CD4-positive, alpha-beta T cell treated with Interferon alpha-2 for 1 hour (primary cell): ENCODE measurements at places on chromosomes 5 and 9.
A peak's percentile ranks its signal among the peaks of the same experiment; 100 is the strongest.

DNA sequence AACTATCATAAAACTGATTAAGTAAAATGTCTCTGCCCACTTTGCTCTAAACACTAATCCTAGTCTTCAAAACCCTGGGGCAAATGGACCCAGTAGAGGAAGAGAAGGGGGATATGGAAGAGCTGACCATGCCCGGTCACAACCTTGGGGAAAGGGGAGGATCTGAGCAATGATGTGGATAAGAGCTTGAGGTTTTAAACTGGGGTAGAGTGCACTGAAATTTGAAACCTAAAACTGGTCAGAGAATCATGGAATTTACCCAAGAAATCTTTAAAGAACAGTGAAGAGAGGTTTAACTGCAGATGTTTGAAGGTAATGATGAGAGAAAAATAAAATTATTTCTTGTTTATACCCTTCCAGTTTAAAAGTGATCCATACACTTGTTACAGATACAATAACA lies 110.8 kb downstream of the MRPS30 start:
- no peak for DNase-seq

DNA sequence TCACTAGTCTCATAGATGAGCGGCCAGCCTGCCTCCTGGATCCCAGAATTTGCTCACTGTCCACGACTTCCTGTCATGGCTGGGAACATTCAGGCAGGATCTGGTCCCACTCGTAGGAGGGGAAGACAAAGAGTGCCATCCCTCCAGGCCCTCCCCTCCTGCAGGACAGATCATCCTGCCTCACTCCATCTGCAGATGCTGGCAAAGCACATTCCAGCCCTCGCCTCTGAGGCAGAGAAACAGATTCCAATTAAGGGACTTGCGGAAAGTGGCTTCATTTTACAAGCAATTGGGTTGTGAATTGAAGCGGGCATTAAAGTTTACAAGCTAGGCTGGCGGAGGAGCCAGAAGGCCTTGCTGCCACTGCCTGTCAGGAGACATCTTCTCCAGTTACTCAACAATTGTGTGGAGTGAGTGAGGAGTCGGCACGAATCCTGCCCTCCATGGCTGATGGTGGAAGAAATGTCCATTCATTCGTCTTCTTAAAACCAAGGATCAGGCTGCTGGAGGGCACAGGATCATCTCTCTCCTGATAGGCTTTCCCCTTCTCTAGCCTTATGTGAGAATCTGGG lies 41.8 kb upstream of the KCNMB1 start:
- no peak for DNase-seq

- no peak for DNase-seq
Observed at GRCh38 chr9:100674419-100675122, 96.7 kb downstream of the CAVIN4 start.

- no peak for DNase-seq
Observed at GRCh38 chr5:172939611-172940267, 19.5 kb upstream of the RPL26L1 start.

DNA sequence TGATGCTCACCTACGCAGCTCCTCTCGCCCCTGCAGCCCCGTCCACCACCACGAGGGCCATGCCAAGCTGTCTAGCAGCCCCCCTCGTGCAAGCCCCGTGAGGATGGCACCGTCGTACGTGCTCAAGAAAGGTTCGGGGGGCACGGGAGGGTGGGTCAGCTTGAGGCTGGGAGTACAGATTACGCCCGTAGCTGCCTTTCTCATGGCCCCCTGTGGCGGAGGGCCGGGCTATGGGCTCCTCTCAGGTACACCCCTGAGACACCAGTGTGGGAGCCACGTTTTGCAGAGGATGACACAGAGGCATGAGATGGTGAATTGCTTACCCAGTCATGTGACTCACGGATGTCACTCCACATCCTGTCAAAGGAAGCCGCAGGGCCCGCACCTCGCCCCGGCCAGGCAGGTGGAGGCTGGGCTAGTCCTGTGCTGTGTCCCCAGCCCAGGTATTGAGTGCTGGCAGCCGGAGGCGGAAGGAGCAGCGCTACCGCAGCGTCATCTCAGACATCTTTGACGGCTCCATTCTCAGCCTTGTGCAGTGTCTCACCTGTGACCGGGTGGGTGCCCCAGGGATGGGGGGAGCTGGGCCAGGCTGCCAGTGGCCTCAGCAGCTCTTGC lies 33.7 kb downstream of the USP20 start:
- DNase-seq, result peak; percentile 93

GRCh38 chr9:11702548-11702947 lies 990.6 kb upstream of the TYRP1 start:
- DNase-seq, result no peak

DNA sequence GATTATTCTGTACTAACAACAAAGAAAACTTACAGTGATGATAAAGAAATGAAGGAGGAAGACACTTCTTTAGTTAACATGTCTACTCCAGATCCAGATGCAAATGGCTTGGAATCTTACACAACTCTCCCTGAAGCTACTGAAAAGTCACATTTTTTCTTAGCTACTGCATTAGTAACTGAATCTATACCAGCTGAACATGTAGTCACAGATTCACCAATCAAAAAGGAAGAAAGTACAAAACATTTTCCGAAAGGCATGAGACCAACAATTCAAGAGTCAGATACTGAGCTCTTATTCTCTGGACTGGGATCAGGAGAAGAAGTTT lies 67.9 kb downstream of the VCAN start:
- DNase-seq, result no peak

- no peak for DNase-seq
Observed at GRCh38 chr5:179330186-179330900, 14.9 kb downstream of the ADAMTS2 start.

DNA sequence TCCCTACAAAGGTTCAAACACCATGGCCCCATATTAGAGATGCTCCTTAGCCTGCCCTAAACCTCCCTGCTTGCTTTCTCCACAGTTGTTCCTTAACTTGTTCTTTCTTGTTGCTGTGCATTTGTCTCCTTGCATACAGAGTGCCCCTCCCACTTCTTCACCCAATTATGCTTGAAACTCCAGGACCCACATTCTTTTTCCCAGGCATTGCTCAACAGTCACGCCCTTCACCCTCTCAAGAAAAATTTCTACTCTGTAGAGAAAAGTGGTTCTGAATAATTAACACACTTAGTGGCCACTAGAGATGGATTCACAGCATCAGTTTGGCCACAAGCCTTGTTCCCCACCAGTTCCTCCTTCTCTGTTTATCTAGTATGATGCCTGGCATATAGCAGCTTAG lies 57.7 kb downstream of the NREP start:
- DNase-seq, result no peak

GRCh38 chr9:93121316-93122241 lies 12.5 kb downstream of the NINJ1 start:
- DNase-seq, result no peak

GRCh38 chr5:129912601-129913255 lies 8.5 kb downstream of the CHSY3 start:
- DNase-seq, result no peak

DNA sequence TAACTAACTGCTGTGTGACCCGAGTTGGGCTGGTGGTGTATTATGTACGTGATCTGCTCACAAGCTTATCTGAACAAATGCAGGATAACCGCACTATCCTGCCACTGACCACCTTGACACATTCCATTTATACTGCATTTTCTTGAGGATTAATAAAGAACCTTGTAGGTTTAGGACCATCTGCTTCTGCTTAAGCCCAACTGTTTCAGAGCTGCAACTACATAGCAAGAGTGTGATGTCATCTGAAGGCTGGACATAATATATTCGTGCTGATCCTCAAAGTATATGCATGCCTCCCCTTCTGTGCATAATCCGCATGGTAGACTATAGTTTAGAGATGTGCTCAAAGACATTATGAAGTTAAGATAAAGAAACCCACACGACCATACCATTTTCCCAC lies 435.9 kb downstream of the BNC2 start:
- no peak for DNase-seq

DNA sequence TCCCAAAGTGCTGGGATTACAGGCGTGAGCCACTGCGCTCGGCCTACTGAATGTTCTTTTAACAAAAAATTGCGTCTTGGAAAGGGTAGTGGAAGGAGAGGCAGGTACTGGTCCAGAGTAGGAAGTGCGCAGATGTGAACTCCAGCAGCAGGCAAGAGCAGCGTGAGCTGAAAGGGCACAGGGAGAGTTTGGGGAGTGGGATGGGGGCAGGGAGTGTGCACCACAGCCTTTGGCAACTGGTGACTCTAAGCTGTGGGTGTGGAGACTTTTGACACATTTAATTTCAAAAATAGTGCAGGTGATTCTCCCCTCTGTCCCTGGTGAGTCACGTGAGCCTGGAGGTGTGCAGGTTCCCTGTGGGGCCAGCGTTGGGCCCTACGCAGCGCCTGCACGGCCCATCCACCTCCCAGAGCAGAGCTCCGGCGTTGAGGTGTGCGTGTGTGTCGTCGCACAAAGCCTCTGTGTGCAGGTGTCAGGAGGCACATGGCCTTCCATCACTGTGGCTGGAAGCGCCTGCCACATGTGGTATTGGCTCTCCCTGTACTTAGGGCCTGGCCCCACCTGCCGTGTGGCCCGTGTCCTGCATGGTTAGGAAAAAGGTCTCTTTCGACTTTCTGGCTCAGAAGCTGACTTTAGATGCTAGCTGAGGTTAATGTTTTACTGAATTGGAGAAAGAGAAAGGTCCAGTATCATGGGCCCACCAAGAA lies 11.5 kb downstream of the SQSTM1 start:
- DNase-seq, result no peak
